T-helper 17 cell (primary cell): ENCODE measurements at places on chromosomes 11 and 22.

DNA sequence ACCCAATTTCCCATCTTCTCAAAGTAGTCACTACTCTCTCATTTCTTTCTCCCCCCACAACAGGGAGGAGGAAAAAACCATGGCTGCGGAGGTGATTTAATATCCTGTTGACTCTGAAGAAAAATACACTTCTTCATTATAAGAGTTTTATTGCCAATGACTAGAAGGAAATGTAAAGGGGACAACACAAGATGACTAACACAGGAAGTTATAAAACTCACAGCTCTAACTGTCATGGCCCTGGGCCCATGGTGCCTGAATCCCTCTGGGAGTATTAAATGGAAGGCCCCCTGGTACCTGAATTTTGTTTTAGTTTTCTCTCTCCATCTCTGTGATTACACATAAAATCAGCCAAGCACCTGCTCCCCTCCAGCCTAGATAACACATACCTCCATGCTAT, 352.8 kb upstream of the FAT3 start:
- no peak for DNase-seq

DNA sequence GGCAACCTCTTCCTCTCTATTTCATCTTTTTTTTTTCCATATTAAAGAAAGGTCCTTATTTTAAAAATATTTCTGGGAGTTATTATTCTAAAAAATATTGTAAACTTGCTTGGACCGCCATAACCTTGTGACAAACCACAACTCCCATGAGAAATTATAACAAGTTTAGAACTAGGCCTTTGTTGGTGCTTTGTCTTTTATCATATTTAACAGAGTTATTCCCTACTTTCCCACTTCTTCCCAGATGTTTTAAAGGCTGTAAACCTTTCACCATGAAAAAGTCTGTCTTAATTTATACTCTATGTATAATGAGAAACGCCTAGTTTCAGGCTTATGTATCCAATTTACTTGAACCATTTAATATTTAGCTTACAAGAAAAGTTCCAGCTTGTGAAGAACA, 3.7 kb downstream of the CTSC start:
- no peak for DNase-seq

GRCh38 chr11:130848361-130849214, 67.7 kb downstream of the SNX19 start:
- DNase-seq: no peak

DNA sequence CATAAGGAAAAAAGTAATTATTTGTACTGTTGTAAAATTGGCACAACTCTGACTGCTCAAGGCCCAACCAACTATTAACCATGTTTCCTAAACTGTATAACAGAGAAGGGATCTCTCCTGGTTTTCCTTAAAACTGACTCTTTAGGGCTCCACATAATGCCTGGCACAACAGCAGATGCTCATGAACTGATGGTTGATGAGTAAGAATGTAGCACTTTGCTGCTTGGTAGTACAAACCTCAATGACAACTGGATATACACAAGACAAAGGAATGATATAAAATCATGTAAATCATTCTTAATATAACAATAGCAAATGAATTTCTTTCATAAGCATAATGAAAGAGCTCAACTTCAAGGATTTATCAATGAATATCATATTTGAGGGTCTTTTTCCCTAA, 11.7 kb downstream of the MSANTD2 start:
- no peak for DNase-seq

DNA sequence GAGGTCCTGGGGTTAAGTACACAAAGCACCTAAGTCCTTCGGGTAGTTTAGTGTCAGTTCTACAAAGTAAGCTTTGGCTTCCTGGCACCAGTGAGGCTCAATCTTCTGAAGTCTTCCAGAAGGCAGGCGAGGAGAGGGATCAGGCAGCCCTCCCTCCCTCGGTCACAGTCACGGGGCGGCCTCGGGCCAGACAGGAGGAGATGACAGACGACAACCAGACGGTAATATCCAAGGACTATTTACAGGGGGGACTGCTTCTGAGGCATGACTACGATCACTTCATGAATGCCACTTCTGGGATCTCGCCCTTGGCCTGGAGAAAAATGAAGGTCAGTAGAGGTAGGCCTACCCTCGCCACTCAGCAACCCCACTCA, 383 bp upstream of the TMEM223 start:
- DNase-seq: no peak

DNA sequence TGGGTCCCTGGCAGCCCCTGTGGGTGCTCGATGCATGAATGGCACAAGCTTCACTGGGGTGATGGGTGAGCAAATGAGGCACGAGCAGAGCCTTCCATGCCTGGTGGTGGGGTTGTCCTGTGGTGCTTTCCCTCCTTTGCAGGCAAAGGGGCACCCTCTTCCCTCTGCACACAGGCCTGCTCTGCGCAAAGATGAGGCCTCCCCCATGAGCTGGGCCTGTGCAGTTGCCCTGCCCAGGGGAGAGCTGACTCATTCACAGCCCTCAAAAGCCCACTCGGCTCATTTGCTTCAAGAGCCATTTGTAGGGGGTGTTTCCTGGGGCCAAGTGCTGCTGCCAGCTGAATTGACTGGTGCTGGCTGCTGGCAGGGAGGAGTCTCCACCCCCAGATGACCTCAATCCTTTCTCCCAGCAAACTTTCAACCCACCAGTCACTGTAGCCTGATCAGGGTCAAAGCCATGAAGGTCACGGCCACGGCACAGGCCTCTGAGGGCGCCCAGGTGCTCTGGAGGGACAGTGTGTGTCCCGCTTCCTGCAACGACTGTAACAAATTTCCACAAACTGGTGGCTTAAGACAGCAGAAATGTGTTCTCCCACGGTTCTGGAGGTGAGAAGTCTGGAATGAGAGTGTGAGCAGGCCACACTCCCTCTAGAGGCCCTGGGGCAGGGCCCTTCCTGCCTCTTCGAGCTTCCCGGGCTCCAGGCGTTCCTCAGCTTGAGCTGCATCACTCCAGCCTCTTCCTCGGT, 48.8 kb upstream of the ANO1 start:
- no peak for DNase-seq

DNA sequence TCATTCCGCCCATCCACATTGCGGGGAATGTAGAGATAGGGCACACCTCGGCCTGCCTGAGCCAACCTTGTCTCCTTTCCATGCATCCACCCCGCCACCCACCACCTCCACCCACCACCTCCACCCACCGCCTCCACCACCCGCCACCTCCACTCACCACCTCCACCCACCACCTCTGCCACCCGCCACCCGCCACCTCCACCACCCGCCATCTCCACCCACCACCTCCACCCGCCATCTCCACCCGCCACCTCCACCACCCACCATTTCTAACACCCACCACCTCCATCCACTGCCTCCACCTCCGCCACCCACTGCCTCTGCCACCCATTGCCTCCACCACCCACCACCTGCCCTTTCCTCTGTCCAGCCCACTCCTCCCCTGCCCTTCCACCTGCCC, 78.4 kb downstream of the IGLL1 start:
- DNase-seq: no peak

- DNase-seq: no peak
Measured at GRCh38 chr11:36702330-36703054, 104.5 kb upstream of the RAG2 start.

DNA sequence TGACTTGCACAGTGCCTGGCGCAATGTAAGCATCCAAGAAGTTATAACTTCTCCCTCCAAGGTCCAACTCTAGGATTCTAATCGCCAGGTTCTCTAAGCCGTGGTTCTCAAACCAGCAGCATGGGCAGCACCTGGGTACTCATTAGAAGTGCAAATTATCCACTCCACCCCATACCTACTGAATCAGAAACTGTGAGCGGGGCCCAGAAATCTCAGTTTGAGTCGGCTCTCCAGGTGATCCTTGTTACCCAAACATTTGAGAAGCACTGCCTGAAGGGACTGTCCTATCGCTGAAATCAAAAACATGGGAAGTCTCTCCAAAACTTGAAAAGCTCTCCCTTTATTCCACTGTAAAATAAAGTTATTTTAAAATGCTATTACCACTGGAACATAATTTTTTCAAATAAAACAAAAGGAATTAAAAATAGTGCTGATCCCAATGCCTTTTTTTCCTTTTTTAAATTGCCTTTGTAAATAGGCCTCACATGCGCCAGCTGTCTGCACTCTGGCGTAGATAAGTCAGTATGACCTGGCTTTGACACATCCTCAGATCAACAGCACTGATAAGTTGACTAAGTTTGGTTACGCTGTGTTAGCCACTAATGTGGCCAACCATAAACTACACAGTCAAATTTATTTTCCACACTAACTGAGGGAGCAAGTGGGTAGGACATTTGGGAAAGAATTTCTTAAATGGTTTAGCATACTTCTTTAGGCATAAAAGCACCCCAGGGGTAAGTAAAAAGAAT, 8.4 kb upstream of the CTR9 start:
- peak; percentile 16 for DNase-seq

DNA sequence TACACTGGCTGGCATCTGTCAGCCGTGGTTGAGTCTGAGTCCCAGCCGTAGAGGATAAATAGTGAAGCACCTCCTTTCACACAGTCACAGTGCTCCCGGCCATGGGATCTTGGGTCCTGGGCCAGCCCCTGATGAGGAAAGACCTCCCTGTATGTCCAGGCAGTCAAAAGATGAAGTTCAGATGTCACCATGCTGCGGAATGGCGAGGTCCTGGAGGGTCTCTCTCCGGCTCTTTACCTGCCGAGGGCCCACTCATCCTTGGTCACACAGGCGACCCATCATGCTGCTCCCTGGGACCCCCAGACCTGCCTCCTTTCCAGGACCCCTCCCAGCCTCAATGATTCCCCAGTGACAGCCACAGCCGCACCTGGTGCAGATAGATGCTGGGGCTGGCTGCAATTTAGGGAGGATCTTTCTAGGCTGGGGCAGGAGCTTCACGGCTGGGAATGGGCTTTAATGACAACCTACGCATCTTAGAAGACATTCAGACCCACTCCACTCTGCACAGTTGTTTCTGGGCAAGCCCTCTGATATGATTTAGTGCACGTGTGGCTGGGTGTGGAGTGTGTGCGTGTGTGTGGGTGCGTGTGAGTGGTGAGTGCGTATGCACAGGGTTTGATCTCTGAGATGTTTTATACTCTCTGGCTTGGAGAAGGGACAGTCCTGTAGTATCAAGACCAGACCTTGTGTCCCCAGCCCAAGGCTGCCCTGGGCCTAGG, 79.7 kb downstream of the FBLN1 start:
- DNase-seq: no peak

- no peak for DNase-seq
Measured at GRCh38 chr22:48523091-48523490, 1304.6 kb downstream of the BRD1 start.

DNA sequence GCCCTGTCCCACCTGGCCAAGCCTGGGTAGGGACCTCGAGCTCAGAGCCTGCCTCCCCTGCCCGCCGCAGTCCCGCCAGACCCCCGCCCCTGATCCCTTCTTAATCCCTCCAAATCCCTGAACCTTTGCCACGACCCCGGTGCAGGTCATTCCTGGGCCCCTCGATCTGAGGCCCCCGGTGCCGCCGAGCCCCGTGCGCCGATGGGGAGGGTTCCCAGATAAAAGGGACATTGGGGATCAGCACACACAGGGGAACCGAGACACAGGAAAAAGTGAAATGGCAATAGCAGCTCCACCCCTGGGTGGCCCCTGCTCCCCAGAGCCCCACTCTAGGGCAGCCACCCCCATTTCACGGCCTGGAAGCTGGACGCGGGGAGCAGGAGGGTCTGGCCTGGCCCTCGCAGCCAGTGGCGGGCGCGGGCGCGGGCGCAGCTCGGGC, 1.3 kb upstream of the WNT7B start:
- no peak for DNase-seq

- DNase-seq: no peak
Measured at GRCh38 chr11:37973941-37974340, 1375.9 kb upstream of the RAG2 start.

- no peak for DNase-seq
Measured at GRCh38 chr11:6481924-6482275, 599 bp downstream of the TIMM10B start.

GRCh38 chr11:111019451-111019850, 226.1 kb upstream of the POU2AF2 start:
- no peak for DNase-seq

- DNase-seq: no peak
Measured at GRCh38 chr11:134349802-134350355, 18.1 kb downstream of the GLB1L2 start.

GRCh38 chr11:107473792-107474191, 16.2 kb upstream of the CWF19L2 start:
- DNase-seq: no peak

GRCh38 chr22:24059793-24060192, 48.7 kb downstream of the CABIN1 start:
- DNase-seq: no peak

DNA sequence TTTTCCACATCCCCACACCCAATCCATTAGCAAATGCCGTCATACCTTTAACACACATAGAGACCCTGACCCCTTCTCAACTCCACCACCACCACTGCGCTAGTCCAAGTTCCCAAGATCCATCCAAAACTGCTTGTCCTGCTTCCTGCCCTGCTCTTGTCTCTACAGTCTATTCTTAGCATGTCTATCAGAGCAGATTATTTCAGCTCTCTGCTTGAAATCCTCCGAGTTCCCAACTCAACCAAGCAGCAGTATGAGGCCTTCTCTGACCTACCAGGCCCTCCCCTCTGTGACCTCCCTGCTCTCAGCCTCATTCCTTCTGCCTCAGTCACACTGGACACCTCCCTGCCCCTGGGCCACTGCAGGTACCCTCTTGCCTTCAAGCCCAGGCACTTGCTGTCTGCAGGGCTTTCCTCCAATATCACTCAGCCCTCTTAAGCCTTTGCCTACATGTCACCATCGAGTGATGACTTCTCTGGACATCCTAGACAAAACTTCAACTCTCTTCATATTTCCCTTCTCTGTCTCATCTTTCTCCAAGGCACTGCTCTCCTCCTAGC, 134.6 kb downstream of the SPATA19 start:
- no peak for DNase-seq

- DNase-seq: no peak
Measured at GRCh38 chr22:30881361-30882183, 87.0 kb downstream of the MORC2 start.
